Occipital lobe (tissue), 3 donors: ENCODE measurements at places on chromosomes 7 and 10. TPM values are rescaled to one million over a fixed set of nuclear protein-coding genes. Genes with fewer than 3 reads are reported as not detected.
A peak's percentile ranks its signal among the peaks of the same experiment; 100 is the strongest.

GRCh38 chr10:89478085-89478738, 57.2 kb downstream of the SLC16A12 start:
- DNase-seq: no peak

Gene CPN1
- not detected for total RNA-seq

- no peak for DNase-seq
Observed at GRCh38 chr10:51100221-51100620, 25.9 kb downstream of the PRKG1 start.

GRCh38 chr7:104366390-104366789, 38.0 kb downstream of the LHFPL3 start:
- DNase-seq: no peak

Gene ABCC2
- total RNA-seq: 0.16 TPM

Gene CDHR3
- 16.1 TPM for total RNA-seq

DNA sequence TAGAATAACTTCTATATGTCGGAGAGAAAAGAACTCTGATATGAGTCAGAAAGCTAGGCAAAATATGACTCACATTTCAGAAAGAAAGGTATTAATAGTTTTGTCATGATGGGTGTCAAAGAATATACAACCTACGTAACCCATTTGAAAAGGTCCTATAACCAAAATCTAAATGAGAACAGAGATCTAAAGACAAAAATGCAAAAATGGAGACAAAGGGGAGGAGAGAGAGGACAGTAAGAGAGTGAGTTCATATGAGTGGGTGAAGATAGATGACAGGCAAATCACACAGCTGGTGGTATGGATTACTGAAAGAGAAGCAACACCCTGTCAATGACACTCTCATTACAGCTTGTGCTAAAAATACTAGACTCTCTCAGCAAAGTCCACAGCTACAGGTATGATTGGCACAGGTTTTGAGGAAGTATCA, 25.6 kb downstream of the ANKMY2 start:
- no peak for DNase-seq

- DNase-seq: no peak
Observed at GRCh38 chr10:132844069-132844809, 58.3 kb upstream of the NKX6-2 start.

DNA sequence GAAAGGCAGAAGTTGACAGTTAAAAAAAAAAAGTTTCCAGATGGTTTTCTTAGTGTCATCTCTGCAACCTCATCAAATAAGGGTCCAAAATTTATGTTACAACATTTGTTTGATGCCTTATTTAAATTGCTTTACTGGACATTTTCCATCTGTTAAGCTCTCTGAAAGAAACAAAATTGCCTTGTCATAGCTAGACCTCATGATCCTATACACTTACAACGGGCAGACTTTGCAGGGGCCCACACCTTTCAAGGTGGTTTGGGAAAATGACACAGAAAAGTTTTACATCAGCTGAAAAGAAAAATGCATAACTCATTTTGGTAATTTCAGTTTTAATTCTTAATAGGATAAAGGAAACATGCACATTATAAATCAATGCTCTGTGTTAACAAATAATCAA, 1.4 kb upstream of the TES start:
- no peak for DNase-seq

GRCh38 chr7:99005776-99006175, 127.4 kb downstream of the TRRAP start:
- DNase-seq: no peak

DNA sequence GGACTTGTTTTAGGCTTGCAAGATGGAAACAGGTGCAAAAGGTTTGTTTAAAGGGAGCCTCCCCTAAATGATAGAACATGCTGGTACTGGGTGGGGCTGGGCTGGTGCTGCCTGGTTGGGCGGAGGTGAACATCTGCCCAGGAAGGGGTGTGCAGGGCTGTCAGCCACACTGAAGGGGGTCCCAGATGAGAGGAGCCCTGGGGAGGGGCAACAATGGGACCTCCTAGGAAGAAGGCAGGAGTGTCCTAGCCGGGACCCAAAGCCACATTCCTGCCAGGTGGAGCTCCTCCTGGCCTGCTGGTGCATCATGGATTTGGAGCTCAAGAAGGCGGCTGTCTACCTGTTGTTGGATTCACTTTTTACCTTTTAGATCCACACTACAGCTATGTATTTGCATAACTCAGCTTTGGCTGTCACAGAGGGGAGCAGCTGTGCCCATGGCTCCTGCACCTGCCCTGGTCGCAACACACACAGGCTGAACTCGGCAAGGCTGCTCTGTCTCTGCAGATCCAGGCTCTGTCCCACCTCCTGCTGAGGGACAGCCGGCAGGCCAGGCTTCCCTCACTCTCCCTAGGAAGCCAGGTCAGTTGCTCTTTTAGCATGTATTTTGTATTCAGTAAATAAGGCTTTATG, 59.9 kb downstream of the ADARB2 start:
- no peak for DNase-seq

DNA sequence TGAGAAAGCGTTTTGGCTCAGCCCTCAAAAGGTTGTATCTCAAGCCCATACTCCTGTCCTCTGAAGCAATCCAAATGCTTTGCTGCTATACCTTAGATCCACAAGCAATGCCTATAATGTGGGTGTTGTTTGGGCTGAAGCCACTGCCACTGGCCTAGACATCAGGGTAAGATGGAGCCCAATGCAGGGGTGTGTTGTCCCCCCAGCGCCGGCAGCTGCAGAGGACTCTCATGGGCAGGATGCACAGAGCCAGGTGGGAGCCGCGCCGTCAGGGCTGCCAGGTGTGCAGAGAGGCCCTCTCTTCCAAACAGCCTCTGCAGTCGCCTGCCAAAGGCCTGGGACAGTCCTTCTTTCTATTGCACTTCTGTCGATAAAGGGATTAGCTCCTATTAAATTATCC, 205.2 kb upstream of the SHH start:
- DNase-seq: no peak

Gene GBX1
- total RNA-seq: not detected

Gene PRSS37
- total RNA-seq: not detected

GRCh38 chr7:47267346-47267745, 314.6 kb downstream of the TNS3 start:
- DNase-seq: no peak

GRCh38 chr7:149027611-149028345, 527 bp downstream of the PDIA4 start:
- DNase-seq: no peak

DNA sequence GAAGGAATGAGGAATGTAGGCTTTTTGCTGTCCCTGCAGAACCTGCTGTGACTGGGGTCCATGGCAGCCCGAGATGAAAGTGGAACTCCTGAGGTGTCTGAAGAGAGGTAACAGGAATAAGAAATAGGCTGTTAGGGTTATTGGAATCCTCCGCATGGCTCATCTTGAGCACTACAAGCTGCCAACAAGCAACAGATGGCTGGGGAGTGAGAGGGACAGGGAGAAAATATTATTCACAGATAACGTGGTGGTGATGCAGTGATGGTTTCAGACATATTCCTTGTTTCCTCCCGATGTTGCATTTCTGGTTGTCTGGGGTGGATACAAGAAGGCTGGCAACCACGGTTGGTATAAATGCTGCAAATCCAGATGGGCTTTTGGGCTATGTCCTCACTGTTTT, 46.1 kb downstream of the AP3M1 start:
- DNase-seq: no peak

DNA sequence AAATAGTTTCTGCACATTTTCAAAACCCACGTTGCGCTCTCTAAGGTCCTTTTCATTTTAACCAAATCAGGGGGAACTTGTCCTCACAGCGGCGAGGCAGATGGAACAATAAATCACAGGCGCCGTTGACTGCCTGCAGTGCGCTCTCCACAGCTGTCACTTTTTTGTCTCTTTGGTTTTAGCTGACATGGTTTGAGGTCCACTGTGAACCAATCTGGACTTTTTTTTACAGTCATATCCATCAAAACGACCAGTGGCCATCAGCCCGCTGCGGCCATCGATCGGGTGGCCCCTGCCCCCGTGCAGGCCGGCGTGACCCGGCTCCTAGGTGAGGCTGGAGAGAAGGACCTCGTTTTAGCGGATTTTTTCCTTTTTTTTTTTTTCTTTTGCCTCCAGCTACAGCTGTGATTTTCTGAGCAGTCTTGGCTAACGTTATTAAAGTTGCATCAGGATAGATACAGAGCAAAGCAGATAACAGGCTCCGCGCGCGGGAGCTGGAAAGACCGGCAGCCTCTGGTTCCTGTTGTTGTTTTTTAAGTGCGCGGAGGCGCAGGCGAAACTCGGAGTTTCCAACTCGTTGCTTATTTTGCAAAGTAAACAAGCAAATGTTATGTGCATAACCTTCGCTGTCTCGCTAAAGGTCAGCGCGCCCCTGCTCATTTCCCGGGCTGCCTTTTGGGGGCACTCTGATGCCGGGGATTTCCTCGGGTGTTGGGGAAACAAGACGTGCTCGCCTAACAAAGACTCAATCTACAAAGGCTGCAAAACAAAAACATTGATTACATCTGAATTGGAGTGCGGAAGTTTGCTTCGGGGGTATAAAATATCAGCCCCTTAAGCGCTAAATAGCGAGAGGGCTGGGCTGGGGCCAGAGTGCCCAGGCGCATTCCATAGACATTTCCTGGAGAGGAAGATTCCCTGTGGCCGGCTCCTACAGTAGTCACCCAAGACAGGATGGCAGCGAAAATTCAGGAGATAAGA, 414.8 kb upstream of the MKI67 start:
- peak; percentile 10 for DNase-seq

Gene ASIC3
- total RNA-seq: 0.62 TPM

DNA sequence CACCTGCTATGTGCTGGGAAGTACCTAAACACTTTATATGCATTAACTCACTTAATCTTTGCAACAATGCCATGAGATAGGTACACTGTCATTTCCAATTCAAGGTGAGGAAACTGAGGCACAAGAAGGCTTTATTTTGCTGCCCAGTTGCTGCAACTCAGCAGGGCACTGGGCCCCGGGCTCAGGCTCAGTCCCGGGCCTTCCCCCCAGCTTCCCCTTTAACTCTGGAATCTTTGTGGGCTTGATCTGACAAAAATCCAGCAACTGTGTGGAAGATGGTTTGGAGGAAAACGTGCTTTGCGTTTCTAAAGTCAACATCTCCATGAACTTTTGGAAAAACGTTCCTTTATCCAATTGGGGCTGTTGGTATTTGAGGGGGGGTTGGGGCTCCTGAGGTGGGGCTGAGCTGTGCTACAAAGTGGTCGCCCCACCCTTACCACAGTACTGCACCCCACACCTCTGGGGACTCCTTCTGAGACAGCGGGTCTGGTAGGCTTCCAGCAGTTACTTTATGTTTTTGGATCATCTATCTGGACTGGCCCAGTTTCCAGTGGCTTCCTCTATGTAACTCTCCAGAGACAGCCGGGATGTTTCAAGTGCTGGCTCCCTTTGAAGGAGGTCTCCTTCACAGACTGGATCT, 40.5 kb upstream of the CAMK1D start:
- DNase-seq: no peak

- peak; percentile 35 for DNase-seq
Observed at GRCh38 chr10:23174074-23174976, 17.8 kb upstream of the PTF1A start.

Gene HOXA10
- total RNA-seq: not detected

Gene STAMBPL1
- 7.8 TPM for total RNA-seq

DNA sequence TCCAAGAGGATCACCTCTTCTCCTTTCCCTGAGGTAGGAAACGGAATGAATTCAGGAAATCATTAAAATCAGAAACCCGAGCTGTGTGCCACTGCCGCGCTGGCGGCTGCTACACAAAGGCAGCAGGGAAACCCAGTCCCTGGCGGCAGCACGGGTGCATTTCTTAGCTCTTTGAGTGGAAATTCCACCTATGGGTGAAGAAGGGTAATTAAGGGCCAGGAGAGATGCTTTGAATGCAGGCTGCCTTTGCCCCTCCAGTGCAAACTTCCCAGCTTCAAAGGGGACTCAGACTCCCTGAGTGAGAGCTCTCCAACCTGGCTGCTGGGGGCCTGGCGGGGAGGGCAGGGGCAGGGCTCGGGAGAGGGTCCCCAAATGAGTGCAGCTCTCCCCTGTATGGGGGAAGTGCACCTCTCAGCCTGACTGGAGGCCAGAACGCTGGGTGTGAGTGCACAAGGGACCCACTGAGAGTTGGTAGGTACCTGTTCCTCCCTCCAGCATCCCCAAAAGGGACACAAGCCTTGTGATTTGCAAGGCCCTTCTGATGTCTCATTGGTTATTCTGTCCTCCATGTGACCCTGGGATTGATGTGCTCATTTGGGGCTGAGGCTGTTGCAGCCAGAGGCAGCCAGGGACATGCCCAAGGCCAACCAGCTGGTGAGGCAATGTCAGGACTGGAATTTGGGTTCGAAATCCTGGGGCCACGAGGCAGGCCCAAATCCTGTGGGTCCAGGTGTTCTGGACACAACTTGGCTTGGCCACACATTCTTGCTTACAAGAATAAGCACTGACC, 16.3 kb upstream of the ZMIZ1 start:
- no peak for DNase-seq

Gene ITGA8
- 2.8 TPM for total RNA-seq

DNA sequence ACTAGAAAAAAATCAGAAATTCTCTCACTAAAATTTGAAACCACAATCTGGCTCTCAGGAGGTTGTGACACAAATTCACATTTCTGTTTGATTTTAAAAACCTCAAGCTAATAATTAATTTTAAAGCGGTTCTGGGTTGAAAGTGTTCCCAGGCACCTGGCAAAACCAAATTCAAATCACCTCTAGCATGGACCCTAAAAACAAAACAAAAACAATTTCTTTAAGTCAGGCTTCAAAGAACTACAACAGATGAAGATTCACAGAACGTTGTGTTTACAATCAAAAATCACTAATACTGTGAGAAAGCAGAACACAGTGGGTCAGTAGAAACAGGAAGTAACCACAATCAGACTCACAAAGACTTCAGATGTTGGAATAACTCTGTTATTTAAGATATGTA, 7.2 kb upstream of the RELN start:
- DNase-seq: no peak

Gene CCDC136
- 44.1 TPM for total RNA-seq

Gene TMEM176A
- total RNA-seq: 0.47 TPM

DNA sequence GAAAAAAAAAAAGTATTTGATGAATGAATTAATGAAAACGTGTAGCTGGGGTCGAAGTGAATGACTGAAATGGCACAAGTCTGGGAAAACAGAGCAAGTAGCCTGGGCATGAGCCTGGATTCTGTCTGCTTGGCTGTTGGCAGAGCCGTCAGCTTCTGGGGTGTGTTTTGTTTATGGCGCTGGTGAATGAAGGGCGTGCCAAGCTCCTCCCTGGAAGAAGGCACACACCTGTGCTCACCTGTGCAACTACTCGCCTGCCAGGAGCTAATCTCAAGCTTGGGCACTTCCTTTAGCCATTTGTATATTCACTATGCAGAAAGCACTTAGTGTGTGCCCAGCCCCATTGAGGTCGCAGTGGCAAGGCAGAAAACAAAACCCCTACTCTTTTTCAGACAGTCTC, 74.1 kb downstream of the GTF2IRD1 start:
- no peak for DNase-seq

Gene TRIM24
- total RNA-seq: 42.1 TPM

- no peak for DNase-seq
Observed at GRCh38 chr10:111785921-111786320, 397.6 kb downstream of the GPAM start.

Gene PPP1R3C
- 41.2 TPM for total RNA-seq

Gene STOX1
- total RNA-seq: 7.0 TPM
